ENCODE measurements at places on chromosomes 7 and 10.
A peak's percentile ranks its signal among the peaks of the same experiment; 100 is the strongest.

DNA sequence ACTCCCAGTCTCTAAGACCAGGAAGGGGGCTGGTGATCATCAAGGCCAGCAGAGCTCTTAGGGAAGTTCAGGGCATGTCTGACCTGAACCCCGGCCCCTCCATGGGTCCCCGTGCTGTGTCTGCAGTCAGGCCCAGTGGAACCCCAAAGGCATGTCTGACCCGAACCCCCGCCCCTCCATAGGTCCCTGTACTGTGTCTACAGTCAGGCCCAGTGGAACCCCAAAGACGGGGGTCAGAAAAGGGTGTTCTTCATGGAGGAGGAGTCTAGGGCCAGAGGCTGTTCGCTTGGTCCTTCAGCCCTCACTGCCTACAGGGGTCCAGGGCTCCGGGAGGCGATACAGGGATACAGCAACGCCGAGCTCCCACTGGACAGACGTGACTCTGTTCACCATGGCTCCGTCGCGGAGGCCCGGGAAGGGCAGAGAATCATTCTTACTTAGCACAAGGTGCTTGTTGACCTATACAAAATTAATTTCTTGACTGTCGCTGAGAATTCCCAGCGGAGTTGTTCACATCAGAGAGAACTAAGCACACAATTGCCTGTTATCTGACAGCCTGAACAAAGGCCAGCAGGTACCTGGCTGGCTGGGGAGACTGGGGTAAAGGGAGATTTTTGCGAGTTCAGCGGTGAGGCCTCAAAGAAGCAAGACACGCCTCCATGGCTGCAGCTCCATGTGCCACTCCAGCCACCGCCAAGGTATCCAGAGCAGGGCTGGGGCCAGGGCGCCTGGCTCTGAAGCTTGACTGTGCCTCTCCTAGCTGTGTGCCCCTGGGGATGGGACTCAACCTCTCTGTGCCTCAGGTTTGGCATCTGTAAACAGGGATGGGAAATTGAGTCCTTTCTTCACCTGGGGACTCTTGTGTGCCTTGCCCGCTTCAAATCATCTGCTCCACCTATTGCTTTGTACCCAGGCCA is 26.8 kb downstream of the EN2 start:
- DNase-seq: no peak

GRCh38 chr7:40482845-40483244 is 348.0 kb downstream of the SUGCT start:
- DNase-seq: no peak

DNA sequence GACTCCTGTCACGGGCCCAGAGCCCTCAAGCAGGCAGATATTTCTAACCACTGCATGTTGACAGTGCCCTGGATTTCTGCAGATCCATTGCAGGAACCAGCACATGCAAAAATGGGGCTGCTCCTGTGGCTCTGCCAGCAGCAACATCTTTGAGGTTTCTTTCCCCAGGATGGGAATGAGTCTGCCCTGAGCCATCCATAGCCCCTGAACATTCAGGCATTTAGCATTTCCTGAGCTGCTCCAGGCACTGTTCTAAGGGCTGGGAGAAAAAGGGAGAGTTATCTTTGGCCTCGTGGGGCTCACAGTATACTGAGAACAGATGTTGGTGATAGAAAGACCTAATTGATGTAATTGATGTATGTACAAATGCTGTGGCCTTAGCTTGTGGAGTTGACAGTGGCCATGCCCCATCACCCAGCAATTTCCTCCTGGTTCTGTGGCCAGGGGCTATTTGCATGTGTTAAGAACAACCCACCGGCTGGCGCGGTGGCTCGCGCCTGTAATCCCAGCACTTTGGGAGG is 66.0 kb upstream of the LRRC4 start:
- no peak for DNase-seq

- DNase-seq: no peak
Observed at GRCh38 chr10:133465191-133465949, 11.6 kb downstream of the SCART1 start.

DNA sequence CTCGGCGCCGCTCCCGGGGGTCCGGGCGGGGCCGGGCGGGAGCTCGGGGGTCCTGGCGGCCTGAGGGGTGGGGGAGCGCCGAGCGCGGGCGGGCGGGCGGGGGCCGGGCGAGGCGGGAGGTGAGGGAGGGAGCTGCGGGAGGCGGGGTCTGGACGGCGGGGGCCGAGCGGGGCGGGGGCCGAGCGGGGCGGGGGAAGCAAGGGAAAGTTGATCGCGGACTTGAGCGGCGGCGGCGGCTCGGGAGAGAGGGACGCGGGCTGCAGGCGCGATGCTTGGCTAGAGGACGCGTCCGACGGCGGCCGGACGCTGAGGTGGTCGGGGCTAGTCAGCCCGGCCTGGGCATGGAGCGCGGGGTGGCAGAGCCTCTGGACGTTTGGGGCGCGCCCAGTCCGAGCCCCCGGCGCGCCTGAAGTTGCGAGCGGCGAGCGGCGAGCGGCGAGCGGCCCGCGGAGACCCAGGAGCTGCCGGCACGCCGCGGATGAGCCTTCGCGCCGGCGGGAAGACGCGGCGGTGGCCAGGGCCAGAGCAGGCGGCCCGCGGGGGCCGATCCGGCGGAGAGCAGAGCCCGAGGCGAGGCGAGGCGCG is at the start of gene CDH23:
TSS of gene CDH23 (plus strand) at position 210 of the 585 bp plus-strand sequence. CDS start 42,912 bp downstream, outside the sequence.
- peak; percentile 77 for DNase-seq

- no peak for DNase-seq
Observed at GRCh38 chr10:19491166-19491565, 325.1 kb upstream of the PLXDC2 start.

DNA sequence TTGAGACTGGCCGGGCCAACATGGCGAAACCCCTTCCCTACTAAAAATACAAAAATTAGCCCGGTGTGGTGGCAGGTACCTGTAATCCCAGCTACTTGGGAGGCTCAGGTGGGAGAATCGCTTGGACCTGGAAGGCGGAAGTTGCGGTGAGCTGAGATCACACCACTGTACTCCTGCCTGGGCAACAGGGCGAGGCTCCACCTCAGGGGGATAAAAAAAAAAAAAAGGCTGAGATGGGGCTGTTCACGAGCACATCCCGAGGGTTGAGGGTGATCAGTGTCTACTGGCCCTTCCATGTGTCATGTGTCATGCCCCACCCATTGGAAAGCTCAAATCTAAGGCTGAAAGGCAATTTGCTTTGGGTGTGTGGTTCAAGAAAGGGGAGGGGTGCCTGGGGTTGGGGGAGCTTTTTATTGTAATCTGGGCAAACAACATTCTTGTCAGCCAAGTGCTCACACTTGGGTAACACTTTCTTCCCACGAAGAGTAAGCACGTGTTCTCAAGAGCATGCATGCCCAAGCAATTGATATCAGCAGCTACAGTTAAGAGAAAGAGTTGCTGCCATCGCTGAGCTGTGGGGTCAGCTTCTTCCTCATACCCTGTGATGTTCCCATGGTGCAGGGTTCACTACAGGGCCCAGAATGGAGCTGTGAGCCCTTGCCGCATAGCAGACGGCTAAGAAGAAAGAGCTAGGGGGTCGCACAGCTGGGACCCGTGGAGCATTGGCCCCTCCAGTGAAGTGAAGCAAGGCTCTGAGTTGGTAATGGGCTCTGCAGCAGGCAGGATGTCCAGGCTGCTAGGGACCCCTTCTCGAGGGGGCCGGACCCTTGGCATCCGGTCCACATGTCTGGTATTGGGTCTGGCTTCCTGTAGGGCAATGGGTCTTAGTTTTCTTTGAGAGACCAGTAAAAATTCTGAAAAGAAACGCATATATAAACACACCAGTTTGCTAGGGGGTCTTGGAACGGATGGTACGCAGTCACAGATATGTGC is 9.9 kb upstream of the ACSL5 start:
- no peak for DNase-seq

DNA sequence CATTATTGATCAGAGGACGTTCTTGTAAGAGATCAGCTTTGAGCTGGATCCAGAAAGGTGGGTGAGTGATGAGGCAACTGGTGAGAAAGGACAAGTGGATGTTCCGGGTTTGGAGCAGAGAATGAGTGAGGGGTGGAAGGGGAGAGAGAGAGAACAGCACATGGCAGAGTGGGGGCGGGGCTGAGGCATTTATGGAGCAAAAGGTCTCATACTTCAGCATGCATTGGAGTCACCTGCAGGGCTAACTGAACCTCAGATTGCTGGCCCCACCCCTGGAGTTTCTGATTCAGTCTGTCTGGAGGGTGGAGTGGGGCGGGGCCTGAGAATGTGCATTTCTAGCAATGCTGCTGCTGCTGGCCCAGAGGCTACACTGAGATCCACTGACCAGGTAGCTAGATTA is 71.2 kb downstream of the GOLGA7B start:
- no peak for DNase-seq

DNA sequence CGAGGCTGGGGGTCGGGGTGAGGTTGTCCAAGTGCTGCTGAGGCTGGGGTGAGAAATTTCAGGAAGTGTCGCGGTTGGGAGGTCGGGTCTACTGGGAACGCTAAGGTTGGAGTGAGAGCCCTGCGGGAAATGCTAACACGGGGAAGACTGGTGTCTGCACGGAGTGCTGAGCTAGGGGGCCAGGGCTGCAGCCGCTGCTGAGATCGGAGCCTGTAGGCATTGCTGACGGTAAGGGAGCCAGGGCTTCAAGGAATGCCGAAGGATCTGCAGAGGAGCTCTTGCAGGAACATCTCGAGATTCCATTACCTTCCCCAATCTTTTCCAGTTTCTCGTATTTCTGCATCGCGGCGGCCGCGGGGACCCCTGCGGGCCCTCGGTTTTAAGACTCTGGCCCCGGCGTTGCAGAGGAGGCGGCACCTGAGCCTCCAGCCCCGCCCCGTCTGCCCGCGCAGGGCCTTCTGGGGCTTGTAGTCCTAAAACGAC is at the start of gene CDK5:
TSS of gene CDK5 (minus strand) at position 392 of the 483 bp plus-strand sequence. CDS start at position 343, 49 bp downstream.
- no peak for DNase-seq

DNA sequence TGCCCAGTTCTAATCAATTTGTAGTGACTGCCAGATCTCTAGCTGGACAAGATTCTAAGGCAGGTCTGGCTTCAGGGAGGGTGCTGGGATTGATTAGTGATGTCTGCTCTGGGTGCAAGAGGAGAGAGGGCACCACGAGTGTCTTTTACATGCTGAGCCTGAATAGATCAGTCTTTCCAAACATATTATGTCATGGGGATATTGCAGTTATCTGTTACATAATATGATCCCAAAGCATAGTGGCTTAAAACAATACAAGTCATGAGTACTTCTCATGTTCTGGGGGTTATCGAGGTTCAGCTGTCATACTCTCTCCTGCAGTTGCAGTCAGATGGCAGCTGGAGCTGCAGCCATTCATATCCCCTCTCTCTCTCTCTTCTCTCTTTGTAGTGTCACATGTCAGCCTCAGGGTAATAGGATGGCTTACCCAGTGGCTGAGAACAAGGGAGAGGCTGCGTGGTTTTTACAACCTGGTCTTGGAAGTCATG is 26.0 kb downstream of the SLC29A3 start:
- DNase-seq: no peak

DNA sequence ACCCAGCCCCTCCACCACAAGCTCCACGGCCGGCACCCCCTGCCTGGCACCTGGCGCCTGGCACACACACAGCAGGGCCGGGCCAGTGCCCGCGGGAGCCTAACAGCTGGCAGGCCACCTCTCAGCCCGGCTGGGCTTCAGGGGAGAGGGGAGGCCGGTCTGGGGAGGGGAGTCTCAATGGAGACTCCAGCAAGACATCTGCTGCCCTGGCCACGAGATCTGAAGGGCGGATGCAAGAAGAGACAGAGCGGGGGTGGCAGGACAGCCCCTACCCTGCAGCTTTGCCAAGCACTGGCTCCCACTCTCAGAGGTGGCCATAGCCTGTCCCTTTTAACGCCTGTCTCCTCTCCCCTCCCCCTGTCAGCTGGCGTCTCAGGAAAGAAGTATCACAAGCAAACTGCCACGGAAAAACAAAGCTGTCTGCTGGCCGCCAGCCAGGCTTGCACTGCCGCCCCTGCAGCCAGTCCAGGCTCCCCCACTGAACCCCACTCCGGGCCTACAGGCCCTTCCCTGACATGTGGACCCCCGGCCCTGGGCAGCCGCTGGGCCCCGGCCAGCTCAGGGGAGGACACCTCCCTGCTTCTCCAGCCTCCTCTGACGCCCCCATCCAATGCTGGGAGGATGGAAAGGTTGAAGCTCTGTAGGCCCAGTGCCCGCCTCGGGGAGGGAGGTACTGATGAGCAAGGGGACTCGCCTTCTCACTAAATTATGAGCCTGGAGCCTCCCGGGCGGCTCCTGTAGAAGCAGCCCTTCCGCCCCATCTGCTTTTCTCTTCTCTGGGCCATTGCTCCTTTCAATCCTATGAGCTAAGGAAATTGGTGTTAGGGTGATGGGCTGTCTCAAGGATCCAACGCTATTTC is 178.4 kb downstream of the ARHGAP12 start:
- DNase-seq: peak; percentile 79

DNA sequence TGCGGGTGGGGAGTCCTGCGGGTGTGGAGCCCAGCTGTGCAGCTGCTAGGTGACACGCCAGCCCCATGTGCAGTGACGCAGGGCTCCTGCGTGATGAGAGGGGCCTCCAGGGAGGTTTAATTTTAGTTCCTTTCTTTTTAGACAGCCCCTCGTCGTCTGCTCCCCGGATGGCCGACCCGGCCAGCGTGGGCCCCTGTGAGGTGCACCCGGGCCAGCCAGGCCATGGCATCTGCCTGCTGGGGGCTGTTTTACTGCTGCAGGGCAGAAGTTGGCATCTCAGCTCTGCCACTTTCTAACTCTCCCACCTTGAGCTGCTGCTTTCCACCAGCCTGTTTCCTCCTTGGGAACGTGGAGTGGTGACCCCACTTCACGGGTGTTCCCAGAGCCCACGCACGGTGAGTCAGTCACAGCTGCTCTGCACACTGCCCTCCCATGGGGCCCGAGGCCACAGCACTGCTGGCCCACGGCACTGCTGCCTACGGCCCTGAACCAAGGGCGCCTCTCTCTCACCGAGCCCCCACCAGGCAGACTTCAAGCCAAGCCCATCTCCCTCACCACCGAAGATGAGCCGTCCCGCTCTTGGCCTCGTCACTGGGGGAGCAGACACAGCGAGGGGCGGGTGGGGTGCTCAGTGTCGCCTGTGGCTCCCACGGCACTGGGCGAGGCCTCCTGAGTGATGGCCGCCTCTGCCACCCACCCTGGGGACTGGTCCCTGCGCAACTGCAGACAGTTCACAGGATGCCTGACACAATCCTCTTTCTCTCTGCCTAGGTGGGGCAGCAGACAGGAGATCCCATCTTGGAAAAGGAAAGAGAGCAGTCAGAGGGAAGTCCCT is 21.3 kb downstream of the CYP2W1 start:
- DNase-seq: no peak

- DNase-seq: no peak
Observed at GRCh38 chr7:150993511-150993910, 2.7 kb downstream of the NOS3 start.

Data from sciatic nerve (tissue), 2 donors.